ENCODE measurements at places on chromosomes 5 and 9.

DNA sequence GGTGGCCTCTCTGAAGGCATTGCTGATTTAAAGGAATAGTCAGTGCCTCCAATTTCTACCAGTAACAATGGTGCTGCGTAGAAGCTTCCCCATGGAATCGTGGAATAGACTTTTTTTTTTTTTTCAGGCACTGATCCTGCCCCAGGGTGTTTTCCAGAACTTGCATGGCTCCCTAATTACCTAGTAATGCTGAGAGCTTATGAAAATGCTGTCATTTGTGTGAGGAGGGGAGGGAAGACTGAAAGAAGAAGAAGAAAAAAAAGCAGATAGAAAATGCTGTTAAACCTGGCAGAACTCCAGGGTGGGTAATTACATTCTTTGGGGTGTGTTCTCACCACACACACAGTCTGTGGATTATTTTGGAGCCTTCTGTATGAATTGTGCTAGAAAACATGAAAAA, 4.8 kb upstream of the GRIA1 start:
- DNase-seq, result no peak

- peak; percentile 62 for DNase-seq
These were observed 13.4 kb upstream of the ACSL6 start for GRCh38 chr5:132024789-132025402.

DNA sequence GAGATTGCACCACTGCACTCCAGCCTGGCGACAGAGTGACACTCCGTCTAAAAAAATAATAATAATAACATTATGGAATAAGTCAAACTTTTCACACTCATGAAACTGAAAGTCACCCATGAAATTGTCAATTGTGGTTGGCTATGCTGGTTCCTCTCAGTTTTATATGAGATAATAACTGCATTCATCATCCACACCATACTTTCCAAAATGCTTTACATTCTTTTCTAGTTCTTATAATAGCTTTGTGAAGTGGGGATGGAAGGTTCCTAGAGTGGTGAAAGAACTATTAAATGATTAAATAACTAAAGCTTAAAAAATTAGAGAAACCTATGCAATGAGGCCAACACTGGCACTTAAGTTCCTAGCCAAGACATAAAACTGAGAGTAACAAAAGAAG, 12.6 kb upstream of the ASPN start:
- no peak for DNase-seq

DNA sequence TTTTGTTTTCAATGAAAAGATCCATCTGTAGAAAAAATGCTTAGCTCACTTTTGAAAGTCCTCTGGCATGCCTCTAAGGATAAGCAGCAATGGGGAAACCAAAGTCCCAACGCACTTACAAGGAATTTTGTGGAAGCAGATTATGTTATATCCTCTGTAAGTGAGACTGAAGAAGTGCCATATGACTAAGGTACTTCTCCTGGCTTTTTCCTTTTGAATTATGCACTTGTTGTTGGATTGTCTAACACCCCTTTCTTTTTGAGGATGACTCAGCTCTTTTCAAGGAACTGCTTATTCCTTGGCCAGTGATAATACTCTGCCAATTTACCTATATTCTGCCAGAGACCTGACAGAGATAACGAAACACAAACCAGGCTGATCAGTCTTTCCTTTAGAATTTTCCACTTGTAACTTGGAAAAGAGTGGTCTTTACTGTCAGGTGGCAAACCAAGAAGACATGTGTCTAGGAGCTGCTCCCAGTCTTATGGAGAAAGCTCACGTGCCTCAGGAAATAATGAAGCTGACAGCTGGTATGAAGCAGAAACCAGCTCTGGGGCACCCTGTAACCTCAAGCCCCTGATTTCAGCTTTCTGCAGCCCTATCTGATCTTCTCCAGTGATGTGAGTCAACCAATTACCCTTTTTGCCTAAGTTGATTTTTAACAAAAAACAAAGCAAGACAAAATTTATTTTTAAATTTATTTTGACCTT, 290.8 kb upstream of the FBXL7 start:
- DNase-seq, result no peak

DNA sequence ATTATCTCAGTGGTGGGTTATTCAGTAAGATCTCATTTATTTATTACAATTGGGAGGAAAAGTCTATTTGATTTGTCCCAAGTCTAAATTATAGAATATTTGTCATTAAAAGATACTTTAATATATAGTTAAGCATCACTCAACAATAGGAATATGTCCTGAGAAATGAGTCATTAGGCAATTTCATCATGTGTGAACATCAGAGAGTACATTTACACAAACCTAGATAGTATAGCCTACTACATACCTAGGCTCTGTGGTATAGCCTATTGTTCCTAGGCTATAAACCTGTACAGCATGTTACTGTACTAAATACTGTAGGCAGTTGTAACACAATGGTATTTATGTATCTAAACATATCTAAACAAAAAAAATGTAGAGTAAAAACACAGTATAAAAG, 135.0 kb upstream of the RASA1 start:
- no peak for DNase-seq

DNA sequence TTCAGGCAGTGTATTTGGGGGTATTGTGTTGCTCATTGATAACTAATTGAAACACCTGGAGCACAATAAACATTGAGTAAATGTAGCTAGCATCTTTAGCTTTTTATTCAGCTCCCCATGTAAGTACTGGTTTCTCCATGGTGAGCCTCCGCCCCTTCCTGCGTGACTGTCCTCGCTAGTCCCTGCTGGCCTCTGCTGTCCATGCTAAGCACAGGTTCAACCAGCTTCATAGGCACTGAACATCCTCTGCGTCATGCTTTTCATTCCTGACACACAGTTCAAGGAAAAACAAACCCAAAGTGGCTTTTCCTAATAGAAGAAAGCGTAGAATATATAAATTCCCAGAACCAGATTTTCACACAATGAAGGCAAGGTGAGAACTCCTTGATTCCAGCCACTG, 27.3 kb upstream of the DAP start:
- no peak for DNase-seq

DNA sequence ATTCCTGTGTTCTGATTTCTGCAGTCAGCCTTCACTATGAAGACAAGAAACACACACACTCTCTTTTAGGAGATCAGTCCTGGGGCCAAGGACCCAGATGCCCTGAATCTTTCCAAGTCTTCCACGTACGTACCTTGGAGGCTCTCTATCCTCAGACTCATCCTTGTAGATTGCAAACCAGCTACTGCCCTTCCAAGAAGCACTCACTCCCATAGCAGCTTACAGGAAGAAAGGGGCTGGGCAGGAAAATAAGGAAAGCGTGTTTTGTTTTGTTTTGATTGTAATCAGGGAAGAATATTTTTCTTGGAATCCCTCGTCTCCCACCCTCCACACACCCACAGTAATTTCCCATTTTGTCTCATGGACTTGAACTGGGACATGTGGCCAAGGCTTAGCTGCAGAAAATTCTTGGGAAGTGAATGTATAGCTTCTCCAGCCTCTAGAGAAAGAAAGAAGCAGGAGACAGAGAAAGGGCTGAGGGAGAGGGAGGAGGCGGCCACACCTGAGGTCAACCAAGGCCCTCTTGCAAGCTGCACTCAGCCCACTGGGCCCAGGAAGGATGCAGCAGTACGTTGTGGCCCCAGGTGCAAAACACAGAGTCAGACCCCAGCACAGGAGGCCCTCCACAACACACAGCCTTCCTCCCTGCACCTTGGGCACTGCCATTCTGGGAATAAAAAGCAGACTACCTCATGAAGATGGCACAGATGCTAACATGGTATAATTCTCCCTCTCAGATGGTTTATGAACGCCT, 29.9 kb downstream of the IRX2 start:
- DNase-seq, result no peak

- no peak for DNase-seq
These were observed 47.9 kb upstream of the ST8SIA4 start for GRCh38 chr5:100950985-100951384.

DNA sequence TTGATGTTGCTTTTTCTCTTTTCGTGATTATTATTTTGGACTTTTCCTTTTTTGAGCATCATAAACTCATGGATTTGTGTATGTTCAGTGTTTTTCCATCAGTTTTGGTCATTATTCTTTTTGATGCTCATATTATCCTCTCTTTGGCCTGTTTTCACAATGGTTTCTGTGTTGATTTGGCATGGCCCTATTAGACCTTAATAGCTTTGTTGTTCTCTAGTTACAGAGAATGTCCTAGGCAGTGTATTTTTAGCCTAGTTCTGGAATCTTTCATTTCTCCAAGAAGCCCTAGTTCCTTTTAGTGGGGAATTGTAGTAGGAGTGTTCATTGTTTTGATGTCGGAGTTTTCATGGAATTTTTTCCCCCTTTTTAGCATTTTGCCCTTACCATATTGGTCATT, 41.3 kb upstream of the ROPN1L start:
- DNase-seq, result no peak

DNA sequence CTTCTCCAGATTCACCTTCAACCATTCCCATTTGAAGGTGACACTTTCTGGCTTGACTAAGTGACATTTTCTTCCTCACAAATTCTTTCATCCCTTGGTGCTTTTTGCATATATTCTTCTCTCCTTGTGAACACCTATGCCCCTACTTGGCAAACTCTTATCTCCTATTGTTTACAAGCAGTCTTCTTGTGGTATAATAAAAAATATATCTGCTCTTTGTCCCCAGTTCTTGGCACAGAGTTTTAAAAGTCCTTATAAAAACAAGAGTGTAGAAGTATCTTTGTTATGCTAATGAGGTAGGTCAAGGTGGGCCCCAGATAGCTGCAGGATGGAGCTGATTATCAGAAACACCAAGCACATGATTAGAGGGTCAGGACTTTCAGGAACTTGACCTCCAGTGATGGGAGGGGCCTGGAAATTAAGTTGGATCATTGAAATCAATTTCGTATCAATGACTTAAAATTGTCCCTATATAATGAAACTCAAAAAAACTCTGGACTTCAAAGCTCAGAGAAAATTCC, 38.0 kb downstream of the TMEM161B start:
- peak; percentile 9 for DNase-seq

DNA sequence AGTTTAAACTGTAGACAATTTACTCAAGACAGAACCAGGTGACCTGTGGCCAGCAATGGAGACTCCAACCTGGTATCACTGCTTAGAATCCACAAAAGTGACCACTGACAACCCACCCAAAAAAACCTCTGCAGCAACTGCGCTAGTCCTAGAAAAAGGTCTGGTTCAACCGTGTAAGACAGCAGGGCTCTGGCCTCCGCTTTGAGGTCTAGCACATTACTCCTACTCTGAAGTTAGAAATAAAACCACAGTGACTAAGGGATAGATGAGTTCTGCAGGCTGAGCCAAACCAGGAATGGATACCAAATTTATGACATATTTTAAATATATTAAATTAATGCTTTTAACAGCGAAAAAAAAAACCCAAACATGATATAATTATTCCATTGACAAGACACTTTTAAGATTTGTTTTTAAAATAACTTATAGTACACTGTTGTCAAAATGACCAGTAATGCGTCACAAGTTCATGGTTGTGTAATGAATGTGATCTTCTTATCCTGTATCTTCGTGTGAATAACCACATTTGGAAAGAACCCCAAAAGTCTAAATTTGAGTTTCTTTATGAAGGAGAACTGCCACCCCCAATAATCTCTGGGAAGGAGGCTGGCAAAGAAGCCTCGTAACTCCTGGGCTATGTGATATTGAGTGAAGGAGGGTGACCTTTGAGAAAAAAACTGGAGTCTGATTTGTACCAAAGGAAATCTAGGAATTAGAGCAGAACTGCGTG, 101.9 kb upstream of the SLC44A1 start:
- no peak for DNase-seq
